ENCODE measurements at places on chromosomes 1 and 21. TPM values are rescaled to one million over a fixed set of nuclear protein-coding genes. Genes with fewer than 3 reads are reported as not detected.

The CBR3 gene
- 2.0 TPM for total RNA-seq

The CAMTA1 gene
- total RNA-seq, result 160 TPM

The CRP gene
- total RNA-seq, result not detected

The PLEKHA6 gene
- total RNA-seq, result 28.8 TPM

The PADI2 gene
- 0.49 TPM for total RNA-seq

The IRF6 gene
- total RNA-seq, result 43.3 TPM

The KRTAP26-1 gene
- total RNA-seq, result not detected

The GNG4 gene
- 0.11 TPM for total RNA-seq

The RPAP2 gene
- 25.3 TPM for total RNA-seq

The SPRR2G gene
- total RNA-seq, result not detected

The BATF3 gene
- 1.8 TPM for total RNA-seq

The CELA3B gene
- total RNA-seq, result not detected

The APCS gene
- total RNA-seq, result not detected

The ABCG1 gene
- total RNA-seq, result 8.7 TPM

The FTCD gene
- 2.2 TPM for total RNA-seq

The CA6 gene
- not detected for total RNA-seq
